A673 (cell line): ENCODE measurements at places on chromosomes 3 and 15. TPM values are rescaled to one million over a fixed set of nuclear protein-coding genes. Genes with fewer than 3 reads are reported as not detected.

Gene TPRG1
- 1.0 and 1.6 TPM in 2 replicates for total RNA-seq

Gene GMNC
- 1.9 and 3.7 TPM in 2 replicates for total RNA-seq

Gene CYP8B1
- not detected in 2 replicates for total RNA-seq

Gene ANKRD28
- total RNA-seq = 29.9 and 36.9 TPM in 2 replicates

Gene CHRM5
- not detected in 2 replicates for total RNA-seq

- DNase-seq = no peak
Measured at GRCh38 chr15:70321172-70321819, 223.6 kb upstream of the TLE3 start.

Gene CHRD
- 0.06 and 0.57 TPM in 2 replicates for total RNA-seq

- DNase-seq = peak; percentile 64
Measured at GRCh38 chr15:47885920-47886319, 168.6 kb downstream of the SEMA6D start.

DNA sequence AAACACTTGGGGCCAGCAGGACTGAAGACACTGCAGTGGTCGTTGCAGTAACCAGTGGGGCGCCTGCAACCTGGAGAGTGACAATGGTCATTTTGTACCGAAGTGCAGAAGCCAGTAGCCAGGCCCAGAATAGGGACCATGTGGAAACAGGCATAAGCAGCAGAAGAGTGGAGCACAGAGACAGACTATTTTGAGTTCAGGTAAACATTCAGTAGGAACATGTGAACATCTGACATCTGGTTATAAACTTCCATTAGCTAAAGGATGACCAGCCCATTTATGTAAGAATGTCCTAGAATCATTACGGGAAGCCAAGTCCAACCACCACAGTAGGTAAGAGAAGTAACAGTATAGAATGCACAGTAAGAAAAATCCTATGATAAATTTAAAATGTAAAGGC lies 32.4 kb upstream of the TKT start:
- DNase-seq = no peak

DNA sequence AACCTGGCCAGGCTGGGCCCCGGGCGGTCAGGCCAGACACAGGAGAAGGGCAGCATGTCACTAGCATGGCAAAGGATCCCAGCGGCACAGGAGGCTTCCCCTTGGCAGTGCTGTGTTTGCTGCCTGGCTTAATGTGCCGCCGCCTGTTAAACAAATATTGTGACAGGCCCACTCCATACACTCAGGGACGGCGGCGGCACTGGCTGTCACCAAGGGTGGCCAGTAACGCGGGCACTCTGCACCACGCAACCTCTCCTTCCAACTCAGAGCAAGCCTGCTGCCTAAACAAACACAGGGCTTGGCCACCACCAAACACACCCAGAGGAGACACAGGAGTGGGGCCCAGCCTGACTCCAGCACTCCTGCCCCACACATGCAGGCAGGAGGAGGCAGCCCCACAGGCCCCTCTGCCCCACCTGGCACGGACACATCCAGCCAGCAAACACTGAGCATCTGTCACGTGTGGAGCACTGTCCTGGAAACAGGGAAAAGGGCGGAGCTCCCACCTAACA lies 48.0 kb downstream of the TPRA1 start:
- no peak for DNase-seq

DNA sequence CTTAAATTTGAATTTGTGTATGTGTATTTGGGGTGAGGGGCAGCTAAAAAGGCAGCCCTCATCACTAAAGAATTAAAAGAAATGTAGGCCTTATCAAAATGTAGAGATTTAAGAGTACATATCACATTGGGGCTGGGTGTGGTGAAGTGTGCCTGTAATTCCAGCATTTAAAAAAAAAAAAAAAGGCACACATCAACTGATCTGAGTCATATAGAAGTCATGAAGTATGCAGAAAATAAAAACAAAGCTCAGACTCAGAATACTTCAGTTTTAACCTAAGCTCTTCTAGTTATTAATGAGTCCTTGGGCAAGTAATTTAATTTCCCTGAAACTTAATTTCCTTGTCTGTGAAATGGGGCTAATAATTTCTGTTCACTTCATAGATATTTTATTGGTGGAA lies 31.6 kb downstream of the SLC24A1 start:
- DNase-seq = no peak

DNA sequence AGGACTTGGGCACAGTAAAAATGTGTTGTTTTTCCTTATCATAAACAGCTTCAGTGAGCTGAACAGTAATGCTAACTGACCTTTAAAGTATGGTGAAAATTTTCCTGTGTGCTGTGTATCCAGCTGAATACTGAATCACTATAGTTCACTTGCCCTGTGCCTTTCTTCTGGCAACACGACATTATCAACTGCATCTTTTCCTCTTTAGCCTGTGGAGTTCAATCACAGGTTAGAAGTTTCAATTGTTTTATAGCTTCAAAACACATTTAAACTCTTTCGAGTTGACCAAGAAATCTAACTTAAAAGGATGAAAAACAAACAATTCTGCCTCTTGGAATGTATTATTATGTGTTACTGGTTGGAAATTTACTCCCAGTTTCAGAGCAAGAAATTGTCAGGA lies 1120.7 kb upstream of the ALCAM start:
- no peak for DNase-seq
